Left ventricle myocardium inferior (tissue), 1 donor: ENCODE measurements at places on chromosomes 5 and 9. TPM values are rescaled to one million over a fixed set of nuclear protein-coding genes. Genes with fewer than 3 reads are reported as not detected.

Gene NSUN2
- 34.4 TPM for total RNA-seq

DNA sequence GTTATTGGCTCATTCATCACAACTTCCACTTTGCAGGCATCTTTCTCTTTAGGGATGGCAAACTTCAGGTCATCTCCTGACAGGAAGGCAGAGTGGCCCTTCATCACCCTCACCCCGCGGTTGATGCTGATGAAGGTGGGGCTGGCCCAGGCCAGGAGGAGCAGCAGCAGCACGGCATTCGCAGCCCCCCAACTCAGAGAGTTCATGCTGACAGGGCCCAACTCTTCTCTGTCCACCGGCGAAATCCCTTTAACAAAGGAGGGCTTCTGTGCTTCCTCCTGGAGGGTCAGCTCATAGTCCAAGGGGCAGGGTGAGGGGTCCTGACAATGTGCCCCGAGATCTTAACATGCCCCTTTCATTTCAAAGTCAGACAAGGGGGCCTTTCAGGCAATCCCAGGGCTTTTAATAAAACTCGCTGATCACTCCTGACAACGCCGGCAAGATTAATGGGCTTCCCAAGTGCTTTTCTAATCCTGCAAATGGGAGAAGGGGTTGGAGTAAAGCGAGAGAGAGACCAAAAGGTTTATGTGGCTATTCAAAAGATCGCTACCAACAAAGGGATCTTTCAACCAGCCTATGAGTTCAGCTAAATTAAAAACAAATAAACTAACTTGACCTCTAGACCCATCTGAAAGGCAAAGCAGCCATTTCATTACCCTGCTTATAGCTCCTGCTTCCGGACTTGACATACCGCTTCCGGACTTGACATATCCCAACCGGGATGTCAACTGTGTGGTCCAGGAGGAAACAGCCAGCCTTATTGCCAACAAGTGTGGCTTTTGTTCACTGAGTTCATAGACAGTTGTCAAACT, 41.2 kb downstream of the FREM1 start:
- no peak for DNase-seq
- H3K4me3 ChIP-seq: no peak overlapping the region
- H3K27ac ChIP-seq: no peak overlapping the region
- H3K4me1 ChIP-seq: no peaks in the 10 kb centered on the region

Gene MARCOL
- total RNA-seq: not detected

Gene BHMT2
- total RNA-seq: 7.9 TPM

- peaks cover 33% of the 10 kb centered on the region for H3K36me3 ChIP-seq
- peaks cover 14% of the 10 kb centered on the region for H3K4me1 ChIP-seq
- no peak for DNase-seq
- no peak overlapping the region for H3K4me3 ChIP-seq
These were observed 73.5 kb downstream of the SLF1 start for GRCh38 chr5:94691949-94692348.

GRCh38 chr5:26877154-26877553, 161.2 kb downstream of the CDH9 start:
- no peak for DNase-seq
- H3K4me1 ChIP-seq: no peaks in the 10 kb centered on the region
- no peak overlapping the region for H3K27ac ChIP-seq

Gene MORN5
- total RNA-seq: not detected

Gene ADAMTSL2
- total RNA-seq: 6.0 TPM

DNA sequence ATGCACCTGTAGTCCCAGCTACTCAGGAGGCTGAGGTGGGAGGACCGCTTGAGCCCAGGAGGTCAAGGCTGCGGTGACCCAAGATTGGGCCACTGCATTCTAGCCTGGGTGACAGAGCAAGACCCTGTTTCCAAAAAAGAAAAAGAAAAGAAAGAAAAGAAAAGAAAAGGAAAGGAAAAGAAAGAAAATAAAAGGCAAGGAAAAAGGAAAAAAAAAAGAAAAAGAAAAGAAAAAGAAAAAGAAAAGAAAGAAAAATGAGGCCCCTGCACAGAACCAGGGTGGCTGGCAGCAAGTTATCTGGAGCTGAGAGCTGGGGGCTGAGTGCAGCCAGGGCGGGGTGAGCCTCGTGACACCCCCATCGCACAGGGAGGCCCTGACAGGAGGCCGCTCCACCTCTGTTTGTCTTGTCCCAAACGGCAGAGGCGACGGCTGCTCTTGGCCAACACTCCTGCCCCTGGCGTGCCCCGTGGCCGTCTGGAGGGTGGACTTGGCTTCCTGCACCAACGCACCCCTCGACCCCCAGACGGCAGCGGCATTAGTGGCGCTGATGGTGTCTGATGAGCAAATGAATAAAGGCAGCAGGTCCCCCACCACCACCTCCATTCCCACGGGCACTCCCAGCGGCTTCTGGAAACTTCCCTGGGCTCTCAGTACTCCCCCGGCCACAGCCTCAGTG, 16.7 kb downstream of the EXD3 start:
- H3K27ac ChIP-seq: peak overlapping the region; percentile 72
- no peak for DNase-seq
- H3K27me3 ChIP-seq: no peaks in the 10 kb centered on the region
- peaks cover 49% of the 10 kb centered on the region for H3K4me1 ChIP-seq
- no peaks in the 10 kb centered on the region for H3K36me3 ChIP-seq
- H3K4me3 ChIP-seq: peak overlapping the region; percentile 65

GRCh38 chr9:104977580-104977979, 49.6 kb upstream of the ABCA1 start:
- H3K4me1 ChIP-seq: peaks cover 16% of the 10 kb centered on the region
- H3K27ac ChIP-seq: no peak overlapping the region
- no peak overlapping the region for H3K4me3 ChIP-seq
- H3K36me3 ChIP-seq: no peaks in the 10 kb centered on the region

Gene SLC22A4
- total RNA-seq: 2.0 TPM

Gene TLE1
- 8.5 TPM for total RNA-seq

DNA sequence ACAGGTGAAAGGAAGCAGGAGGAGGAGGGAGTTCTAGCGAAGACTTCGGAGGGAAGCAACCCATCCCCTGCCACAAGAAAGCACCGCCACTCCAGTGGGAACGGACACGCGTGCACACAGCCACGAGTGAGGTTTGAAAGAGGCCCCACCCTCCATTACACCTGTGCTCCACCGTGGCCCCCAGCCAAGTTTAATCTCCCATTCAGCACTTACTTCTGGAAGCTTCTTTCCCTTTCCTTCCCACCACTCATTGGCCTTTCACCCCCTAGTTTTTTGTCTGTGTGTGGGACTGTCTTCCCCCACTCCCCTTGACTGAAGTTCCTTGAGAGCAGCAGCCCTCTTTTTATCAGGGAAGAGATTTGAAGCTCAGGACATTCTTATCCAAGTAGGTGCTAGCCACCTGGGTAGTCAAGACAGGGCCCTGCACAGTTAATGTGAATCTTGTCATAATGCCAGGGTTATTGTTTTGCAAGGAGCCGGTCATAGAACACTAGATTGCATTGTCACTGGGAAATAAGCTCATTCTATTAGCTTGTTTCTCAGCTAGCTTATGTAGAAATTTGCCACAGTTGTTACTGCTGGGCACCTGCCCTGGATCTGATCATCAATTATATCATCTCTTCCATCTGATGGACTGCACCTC, 256.0 kb downstream of the DOCK8 start:
- H3K27me3 ChIP-seq: no peaks in the 10 kb centered on the region
- peaks cover 26% of the 10 kb centered on the region for H3K4me1 ChIP-seq
- no peaks in the 10 kb centered on the region for H3K36me3 ChIP-seq
- H3K27ac ChIP-seq: peak overlapping the region; percentile 89
- peak overlapping the region; percentile 68 for H3K4me3 ChIP-seq
